GOT3 (cell line): ENCODE measurements at places on chromosomes 6 and 20.

- DNase-seq: no peak
Observed at GRCh38 chr6:25934735-25935313, 4.3 kb upstream of the SLC17A2 start.

DNA sequence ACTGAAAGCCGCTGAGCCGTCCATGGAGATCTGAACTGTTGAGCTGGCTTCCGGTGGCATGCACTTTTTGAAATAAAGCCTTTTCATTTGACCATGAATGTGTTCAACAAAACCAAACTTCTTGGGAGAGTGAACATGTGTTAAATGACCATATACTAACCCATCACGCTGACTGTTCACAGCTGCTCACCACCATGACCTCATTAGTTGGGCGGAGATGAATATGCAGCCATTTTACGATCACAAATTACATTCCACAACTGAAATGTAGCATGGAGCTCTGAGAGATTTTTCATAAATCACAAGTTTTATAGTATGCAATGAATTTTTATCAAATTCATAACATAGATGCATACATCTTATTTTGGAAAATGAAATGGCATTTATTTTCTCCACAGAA, 4.2 kb downstream of the RAMACL start:
- no peak for DNase-seq

DNA sequence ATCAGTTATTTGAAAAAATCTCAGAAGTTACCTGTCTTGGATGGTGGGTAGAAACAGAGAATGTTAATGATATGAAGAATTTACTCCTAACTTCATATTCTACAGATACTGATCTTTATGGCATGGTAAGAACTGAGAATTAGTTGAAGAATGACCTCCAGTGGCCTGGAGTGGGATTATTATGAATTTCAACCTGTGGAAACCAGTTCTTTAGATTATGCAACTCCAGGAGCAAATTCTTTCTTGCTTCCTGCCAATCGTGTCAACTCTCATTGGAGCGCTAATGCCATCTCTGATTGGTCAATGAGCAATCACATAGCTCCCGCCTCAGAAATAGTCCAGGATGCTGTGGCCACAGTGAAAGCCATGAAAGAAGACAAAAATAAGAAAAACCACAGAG, 40.6 kb downstream of the LYRM2 start:
- DNase-seq: no peak

- DNase-seq: no peak
Observed at GRCh38 chr6:119073307-119074051, 5.0 kb downstream of the FAM184A start.

DNA sequence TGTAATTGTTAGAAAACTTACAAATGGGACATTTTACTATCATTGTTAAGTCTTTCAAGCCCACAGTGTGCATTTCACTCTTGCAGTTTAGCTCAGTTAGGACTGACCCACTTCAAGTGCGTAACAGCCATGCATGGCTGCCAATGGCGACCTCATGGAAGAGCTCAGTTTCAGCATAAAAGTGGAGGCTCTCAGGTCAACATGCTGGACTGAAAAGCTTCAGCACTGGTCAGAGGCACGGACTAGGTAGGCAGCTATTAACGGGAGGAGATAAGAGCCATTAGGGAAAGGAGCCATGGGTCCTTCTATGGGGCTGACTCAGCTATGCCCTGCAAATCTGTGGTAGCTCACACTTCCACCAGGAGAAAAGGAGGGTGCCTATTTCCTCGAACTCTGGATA, 101.8 kb downstream of the TTLL2 start:
- DNase-seq: no peak

- DNase-seq: no peak
Observed at GRCh38 chr20:39253051-39253755, 291.1 kb downstream of the DHX35 start.

DNA sequence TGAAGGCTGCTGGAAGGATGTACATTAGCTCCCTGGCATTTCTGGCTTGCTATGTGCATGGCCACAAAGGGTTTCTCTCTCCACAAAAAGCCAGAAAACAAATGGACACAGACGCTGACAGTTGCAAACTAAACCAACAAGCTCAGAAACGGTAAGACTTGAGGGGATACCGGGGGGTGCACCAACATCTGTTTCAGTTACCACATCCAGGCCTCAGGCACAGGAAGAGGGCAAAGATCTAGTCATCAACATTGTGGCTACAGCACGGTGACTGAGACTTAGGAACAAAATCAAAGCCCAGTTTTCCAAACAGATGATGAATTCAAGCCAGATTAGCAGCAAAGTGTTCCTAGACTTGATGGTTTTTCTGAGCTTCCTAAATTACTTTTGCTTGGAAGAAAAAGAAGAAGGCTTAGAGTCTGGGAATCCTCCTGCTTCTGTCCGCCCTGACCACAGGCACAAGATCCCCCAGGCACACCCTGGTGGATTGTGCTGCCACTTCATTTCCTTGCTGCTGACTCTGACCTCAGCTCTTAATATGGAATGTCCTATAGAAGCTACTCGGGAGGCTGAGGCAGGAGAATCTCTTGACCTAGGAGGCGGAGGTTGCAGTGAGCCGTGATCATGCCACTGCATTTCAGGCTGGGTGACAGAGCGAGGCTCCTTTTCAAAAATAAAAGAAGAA, 54.2 kb upstream of the ADGRF1 start:
- DNase-seq: no peak

DNA sequence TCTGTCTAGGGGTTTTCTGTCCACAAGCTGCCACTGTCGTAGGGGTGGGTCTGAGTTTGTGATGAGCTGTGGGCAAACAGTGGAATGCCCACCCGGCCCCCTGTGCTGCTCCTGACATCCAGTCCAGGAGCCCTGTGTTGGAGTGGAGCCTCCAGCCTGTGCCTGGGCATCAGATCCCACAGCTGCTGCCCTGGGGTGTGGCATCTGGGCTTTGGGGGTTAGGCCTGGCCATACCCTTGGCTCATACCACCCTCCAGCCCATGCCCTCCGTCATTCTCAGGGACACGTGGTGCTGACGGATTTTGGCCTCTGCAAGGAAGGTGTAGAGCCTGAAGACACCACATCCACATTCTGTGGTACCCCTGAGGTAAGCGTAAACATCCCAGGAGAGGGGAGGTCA, 12.9 kb downstream of the SGK2 start:
- DNase-seq: no peak

- DNase-seq: no peak
Observed at GRCh38 chr20:60727425-60727824, 524.6 kb upstream of the CDH4 start.

GRCh38 chr6:21352131-21352530, 241.4 kb upstream of the SOX4 start:
- no peak for DNase-seq

DNA sequence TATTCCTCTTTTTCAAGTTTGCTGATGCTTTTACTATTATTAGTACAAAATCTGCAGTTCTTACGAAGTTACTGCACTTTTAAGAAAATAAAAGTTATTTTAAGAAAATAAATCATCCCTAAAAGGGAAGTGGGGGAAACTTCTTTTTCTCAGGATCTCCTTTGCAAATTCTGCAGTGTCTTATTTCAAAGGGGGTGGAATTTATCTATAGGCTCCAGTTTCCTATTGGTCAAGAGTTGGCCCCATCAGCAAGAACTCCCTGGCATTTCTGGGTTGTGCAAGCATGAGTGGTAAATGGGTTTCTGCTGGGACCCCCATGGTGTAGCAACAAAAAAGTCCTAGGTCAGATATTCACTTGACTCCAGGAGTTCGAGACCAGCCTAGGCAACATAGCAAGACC, 136.3 kb upstream of the PRDM1 start:
- no peak for DNase-seq

DNA sequence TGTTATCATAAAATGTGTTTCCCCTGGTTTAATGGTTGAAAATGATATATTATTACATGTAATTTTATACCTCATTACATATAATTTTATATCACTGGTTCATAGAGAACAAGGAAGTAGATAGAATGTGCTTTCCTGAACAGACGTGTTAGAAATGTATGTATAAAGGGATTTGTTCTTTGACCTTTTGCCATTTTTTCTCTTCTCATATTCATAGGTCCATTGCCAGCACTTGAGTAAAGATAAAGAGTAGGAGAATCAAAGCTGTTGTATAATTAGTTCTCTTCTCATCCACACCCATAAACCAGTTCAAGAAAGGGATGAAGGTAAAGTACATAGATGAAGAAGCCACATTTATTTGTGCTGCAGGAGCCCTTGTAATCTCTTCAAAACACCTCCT, 46.7 kb downstream of the RNF217 start:
- DNase-seq: no peak

GRCh38 chr6:2433711-2434110, 188.3 kb upstream of the GMDS start:
- no peak for DNase-seq

DNA sequence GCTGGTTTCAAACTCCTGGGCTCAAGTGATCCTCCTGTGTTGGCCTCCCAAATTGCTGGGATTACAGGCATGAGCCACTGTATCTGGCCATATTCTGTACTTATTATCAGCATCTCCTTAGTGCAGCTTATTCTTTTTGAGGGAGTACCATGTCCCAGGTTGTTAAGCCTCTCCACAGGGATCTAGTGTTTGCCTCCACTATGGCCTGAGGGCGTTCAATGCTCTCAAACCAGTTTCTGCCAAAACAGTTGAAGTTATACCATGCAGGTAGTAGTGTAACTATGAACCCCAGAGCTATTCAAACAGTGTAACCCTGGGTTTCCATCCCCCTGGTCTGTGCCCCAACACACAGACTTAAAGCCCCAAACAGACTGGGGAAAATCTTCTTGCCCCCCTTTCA, 81.7 kb downstream of the BACH2 start:
- DNase-seq: no peak

DNA sequence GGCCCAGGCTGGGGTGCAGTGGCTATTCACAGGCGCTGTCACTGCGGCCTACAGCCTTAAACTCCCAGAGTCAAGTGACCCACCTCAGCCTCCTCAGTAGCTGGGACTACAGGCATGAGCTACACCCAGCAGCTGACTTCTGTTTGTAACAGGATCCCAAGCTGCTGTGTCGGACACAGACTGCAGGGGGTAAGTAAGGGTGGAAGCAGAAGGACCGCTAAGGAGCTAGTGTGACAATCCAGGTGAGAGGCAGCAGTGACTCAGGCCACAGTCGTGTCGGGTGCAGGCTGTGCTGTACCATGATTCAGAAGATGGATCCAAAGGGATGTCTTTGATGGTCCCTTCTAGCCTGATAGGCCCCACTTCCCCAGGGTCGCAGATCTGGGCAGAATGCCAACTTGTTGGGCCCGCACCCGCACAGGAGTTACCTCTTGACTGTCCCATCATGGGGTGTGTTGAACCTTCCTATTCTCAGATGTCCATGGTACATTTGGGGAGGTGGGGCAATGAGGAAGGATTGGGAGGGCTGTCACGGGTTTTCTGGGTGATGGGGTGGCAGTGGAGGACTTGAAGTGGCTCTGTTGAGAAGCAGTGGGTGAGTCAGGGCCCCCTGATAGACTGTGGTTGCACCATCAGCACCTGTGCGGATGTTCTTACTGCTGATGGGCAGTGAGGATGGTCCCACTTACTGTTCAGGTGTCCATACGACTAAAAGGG, 25.3 kb downstream of the AAR2 start:
- no peak for DNase-seq

DNA sequence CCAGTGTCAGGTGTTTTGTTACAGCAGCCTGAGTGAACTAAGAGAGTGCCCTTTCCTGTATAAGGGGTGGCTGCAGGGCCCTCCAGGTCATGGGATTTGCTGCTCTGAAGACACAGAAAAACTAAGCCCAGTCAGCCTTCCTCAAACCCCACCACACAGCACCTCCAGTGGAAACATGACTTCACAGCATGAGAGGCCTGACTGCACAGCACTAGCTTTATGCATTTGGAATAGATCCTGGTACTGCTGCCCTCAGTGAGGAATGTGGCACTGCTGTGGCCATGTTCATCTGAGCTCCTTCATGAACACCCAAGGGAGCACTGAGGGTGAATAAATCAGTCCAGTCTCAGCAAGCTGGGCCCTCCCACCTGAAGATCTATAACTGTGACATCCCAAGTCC, 296.1 kb upstream of the FOXQ1 start:
- no peak for DNase-seq
